ENCODE measurements at places on chromosomes 16 and 17.

GRCh38 chr17:57154921-57155320 lies 69.9 kb downstream of the AKAP1 start:
- H3K36me3 ChIP-seq, result no peaks in the 10 kb centered on the region
- no peak for DNase-seq
- H3K4me3 ChIP-seq, result no peak overlapping the region
- H3K4me1 ChIP-seq, result no peaks in the 10 kb centered on the region

DNA sequence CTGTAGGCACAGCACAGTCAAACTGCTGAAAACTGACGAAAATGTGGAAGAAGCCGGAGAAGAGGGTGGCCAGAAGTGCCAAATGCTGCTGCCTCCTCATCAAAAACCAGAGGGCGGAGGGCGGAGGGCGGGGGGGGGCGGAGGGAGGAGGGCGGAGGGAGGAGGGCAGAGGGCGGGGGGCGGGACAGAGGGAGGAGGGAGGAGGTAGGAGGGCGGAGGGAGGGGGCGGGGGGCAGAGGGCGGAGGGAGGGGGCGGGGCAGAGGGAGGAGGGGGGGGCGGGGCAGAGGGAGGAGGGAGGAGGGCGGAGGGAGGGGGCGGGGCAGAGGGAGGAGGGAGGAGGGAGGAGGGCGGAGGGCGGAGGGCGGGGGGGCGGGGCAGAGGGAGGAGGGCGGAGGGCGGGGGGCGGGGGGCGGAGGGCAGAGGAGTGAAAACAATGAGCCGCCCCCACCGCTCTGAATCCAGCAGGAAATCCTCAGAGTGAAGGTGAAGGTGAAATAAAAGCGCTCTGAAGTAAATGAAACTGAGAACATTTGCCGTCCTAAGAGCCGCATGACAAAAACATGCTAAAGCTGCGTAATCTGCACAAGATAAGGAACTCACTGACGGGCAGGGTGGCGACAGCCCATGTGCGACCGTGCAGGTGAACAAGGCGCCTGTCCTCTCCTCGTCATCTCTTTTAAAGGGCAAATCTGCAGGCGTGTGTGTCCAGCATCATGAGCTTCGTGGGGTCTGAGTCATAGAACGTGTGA lies 22.6 kb upstream of the CBFA2T3 start:
- peak overlapping the region; percentile 33 for H3K4me3 ChIP-seq
- DNase-seq, result no peak
- no peaks in the 10 kb centered on the region for H3K36me3 ChIP-seq
- peak overlapping the region; percentile 79 for H3K27ac ChIP-seq
- H3K27me3 ChIP-seq, result peaks cover 12% of the 10 kb centered on the region

- H3K36me3 ChIP-seq, result no peaks in the 10 kb centered on the region
- no peaks in the 10 kb centered on the region for H3K4me1 ChIP-seq
- H3K27me3 ChIP-seq, result peaks cover 11% of the 10 kb centered on the region
- H3K27ac ChIP-seq, result no peak overlapping the region
- no peak for DNase-seq
Measured at GRCh38 chr16:49454426-49455180, 81.0 kb downstream of the C16orf78 start.

DNA sequence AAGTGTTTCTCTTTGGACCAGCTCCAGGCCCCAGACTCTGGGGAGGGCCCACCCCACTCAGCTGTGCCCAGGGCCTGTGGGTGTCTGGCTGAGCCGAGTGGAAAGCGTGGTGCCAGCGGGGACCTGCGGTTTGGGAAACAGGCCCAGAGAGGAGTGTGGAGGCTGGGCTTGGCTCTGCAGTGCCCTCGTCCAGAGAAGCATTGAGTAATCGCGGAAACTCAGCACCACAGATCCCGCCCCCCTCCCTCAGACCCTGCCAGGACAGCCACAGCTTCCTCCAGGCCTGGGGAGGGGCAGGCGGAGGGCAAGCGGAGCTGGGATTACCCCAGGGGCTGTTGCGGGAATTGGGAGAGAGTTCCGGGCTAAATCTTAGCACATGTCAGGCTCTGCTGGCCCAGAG lies 14.6 kb upstream of the PITPNA start:
- H3K4me1 ChIP-seq, result peaks cover 6% of the 10 kb centered on the region
- no peak overlapping the region for H3K4me3 ChIP-seq
- H3K27me3 ChIP-seq, result peaks cover 3% of the 10 kb centered on the region
- no peak for DNase-seq
- no peaks in the 10 kb centered on the region for H3K36me3 ChIP-seq

DNA sequence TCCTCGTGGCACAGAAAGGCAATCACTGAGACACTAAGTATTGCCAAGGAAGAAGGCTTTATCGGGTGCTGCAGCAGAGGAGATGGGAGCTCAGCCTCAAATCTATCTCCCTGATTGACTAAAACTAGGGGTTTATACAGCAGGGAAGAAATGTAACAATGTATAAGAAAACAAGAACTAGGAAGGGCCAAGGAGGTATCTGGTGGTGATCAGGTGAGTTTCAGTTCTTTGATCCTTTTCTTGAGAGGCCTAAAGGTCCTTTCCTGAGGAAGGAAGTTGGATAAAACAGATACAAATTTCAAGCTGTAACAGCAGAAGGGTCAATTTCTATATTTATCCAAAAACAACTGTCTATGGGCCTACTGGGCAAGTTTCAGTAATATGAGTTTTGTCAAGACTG lies 212.4 kb downstream of the COPRS start:
- peaks cover 3% of the 10 kb centered on the region for H3K27me3 ChIP-seq
- H3K4me1 ChIP-seq, result no peaks in the 10 kb centered on the region
- DNase-seq, result no peak
- H3K36me3 ChIP-seq, result no peaks in the 10 kb centered on the region
- no peak overlapping the region for H3K27ac ChIP-seq

DNA sequence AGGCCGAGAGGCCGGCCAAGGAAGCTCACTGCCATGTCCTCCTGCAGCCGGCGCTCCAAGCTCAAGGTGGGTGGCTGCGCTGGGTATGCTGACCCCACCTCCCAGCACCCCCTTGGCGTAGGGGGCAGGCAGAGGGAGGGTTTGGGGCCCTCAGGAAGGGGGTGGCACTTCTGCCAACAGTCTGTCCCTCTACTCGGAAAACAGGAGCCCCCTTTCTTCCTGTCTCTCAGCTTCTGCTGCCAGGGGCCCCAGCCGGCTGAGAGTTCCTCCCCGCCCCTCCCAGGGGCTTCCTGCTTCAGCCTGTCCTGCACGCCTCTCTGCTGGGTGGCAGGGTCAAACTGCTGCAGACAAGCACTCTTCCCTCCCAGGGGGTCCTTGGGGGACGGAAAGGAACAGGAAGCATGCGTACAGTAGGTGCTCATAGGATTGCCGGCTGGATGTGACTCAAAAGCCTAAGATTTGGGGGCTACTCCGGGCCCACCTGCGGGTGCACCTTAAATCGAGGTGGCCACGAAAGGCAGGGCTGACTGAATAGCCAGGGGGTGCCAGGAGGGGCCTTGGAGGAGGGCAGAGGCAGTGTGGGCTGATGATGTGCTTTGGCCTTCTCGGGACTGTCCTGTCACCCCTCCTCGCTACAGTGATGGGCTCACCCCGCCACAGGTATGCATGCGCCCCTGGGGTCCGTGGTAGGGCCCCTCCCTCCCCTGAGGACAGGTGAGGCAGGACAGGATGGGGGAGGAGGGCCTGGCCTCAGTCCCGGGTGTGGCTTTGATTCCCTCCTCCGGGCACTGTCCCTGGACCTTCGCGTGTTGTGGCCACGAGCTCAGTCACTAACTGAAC lies 4.0 kb downstream of the CBX2 start:
- H3K4me1 ChIP-seq, result peaks cover 6% of the 10 kb centered on the region
- H3K4me3 ChIP-seq, result no peak overlapping the region
- H3K27ac ChIP-seq, result no peak overlapping the region
- no peak for DNase-seq

DNA sequence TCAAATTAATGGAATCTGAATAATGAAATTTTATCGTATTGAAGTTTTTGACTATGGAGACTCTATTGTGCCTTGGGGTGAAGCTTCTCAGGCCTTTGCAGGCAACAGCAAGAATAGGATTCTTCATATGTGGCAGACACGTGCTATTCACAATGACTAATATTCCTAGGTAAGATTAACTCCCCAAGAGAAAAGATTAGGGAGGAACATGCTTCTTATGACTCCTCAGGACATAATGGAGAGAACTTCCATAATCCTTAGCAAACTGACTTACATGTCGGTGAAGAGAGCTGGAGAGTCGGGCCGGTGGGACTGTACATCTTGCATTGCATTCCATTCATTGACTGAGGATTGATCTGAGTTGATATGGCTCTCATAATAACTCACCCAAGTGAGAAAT lies 48.9 kb upstream of the CORO6 start:
- H3K27me3 ChIP-seq, result no peaks in the 10 kb centered on the region
- H3K4me3 ChIP-seq, result no peak overlapping the region
- no peak overlapping the region for H3K27ac ChIP-seq
- peaks cover 35% of the 10 kb centered on the region for H3K4me1 ChIP-seq

DNA sequence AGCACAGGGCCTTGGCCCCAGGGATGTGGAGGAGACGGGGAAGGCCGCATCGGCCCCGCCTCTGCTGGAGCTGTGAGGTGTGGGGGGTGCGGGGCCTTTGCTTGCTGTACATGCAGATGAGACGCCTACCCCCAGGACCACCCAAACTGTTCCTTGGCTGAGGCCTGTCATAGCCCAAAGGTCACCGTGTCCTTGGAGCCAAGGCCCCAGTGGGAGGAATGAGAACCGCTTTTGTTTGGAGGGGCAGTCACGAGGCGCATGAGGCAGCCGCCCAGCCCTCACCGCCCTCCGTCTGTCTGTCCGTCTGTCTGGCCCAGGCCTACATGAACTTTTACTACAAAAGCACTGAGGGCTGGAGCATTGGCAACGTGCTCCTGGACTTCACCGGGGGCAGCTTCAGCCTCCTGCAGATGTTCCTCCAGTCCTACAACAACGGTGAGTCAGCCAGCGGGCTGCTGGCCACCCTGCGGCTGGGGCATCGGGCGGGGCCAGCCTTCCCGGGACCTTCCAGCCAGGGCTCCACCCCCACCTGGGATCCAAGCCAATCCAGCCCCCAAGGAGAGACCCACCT lies 8.8 kb downstream of the TAX1BP3 start:
- H3K36me3 ChIP-seq, result peaks cover 3% of the 10 kb centered on the region
- H3K4me1 ChIP-seq, result no peaks in the 10 kb centered on the region
- no peak overlapping the region for H3K27ac ChIP-seq
- DNase-seq, result no peak
- no peak overlapping the region for H3K4me3 ChIP-seq
- no peaks in the 10 kb centered on the region for H3K27me3 ChIP-seq

- H3K4me1 ChIP-seq, result peaks cover 12% of the 10 kb centered on the region
- peak overlapping the region; percentile 81 for H3K4me3 ChIP-seq
- no peak overlapping the region for H3K27ac ChIP-seq
- H3K36me3 ChIP-seq, result no peaks in the 10 kb centered on the region
Measured at GRCh38 chr17:8015957-8016631, 13.7 kb downstream of the GUCY2D start.

DNA sequence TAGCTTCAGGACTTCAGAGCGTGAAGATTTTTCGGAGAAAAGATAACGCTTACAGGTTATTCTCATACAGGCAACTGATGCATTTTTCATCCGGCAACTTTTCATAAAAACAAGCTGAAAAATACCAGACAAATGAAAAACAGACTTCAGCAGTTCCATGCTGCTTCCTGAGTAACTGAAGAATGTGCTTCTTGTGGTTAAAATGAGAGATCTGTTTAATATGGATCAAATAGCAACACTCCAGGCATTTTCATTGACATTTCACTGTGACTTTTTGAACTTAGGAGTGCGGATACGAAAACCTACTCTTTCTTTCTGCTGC lies 705 bp upstream of the PITPNC1 start:
- H3K4me3 ChIP-seq, result peak overlapping the region; percentile 85
- DNase-seq, result no peak
- peak overlapping the region; percentile 82 for H3K27ac ChIP-seq
- peaks cover 1% of the 10 kb centered on the region for H3K36me3 ChIP-seq
- H3K27me3 ChIP-seq, result peaks cover 2% of the 10 kb centered on the region

DNA sequence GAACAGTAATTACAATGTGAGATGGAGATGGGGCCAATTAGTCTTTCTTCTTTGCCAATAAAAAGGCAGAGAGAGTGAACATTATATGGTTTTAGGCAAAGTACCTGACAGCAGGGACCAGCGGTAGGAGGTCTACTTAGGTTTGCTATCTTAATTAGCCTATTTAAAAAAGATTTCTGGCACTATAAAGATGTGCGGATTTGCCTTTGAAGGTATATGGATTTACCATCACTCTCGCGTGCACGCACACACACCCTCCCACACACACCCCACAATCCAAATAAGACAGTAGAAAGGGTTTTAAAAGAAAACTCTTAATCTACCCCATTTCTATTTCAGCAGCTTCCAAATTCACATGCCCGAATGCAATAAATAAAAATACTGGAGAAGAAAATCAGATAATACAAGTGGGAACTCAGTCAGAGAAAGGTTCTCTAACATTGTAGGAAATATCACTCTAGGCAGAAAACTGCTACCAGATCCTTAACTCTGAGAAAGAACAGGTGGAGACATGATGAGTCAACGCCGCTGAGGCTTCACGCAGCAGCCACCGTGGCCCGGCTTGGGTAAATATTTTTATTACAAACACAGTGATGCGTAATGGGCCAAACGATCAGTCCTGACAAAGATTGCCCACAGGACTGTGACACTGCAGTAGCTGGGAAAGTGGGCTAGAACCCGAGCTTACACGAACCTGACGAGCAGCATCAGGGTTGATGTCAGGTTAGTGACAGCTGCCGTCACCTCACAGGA lies 66.6 kb upstream of the AXIN2 start:
- no peak overlapping the region for H3K4me3 ChIP-seq
- no peaks in the 10 kb centered on the region for H3K4me1 ChIP-seq
- H3K27ac ChIP-seq, result no peak overlapping the region
- no peaks in the 10 kb centered on the region for H3K27me3 ChIP-seq
- H3K36me3 ChIP-seq, result no peaks in the 10 kb centered on the region

DNA sequence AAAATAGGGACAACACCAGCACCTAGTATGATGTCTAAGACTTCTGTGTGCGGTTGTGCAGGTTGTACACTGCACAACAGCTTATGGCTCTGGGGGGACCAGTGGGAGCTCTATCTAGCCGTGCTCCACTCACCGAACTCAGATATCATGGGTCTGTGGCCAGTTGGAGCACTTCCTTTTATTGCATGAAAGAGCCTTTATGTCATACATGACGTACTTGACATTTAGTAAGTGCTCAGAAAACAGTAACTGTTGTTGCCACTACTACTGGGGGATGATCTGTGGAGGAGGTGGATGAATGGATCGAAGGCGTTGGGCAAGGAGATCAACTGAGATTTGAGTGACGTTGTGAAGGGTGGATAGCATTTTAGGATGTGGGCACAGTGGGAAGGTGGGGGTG lies 368.8 kb downstream of the SNX29 start:
- H3K27me3 ChIP-seq, result no peaks in the 10 kb centered on the region
- H3K36me3 ChIP-seq, result no peaks in the 10 kb centered on the region
- no peak overlapping the region for H3K4me3 ChIP-seq
- no peak for DNase-seq
- no peak overlapping the region for H3K27ac ChIP-seq
- H3K4me1 ChIP-seq, result no peaks in the 10 kb centered on the region

- no peak for DNase-seq
- H3K36me3 ChIP-seq, result no peaks in the 10 kb centered on the region
- H3K4me1 ChIP-seq, result no peaks in the 10 kb centered on the region
- no peak overlapping the region for H3K4me3 ChIP-seq
- H3K27me3 ChIP-seq, result peaks cover 7% of the 10 kb centered on the region
Measured at GRCh38 chr17:79915850-79916430, 76.7 kb upstream of the CBX4 start.

All from activated T-helper 1 cell treated with anti-CD3 and anti-CD28 coated beads, Interleukin-12 subunit alpha, Interleukin-12 subunit beta, Interleukin-2, Interleukin-4 antibody, amounts not matched to agents 30 ng/mL and 10 ng/mL and 1 ng/mL, durations not matched to agents 14 hours and 24 hours and 36 hours (primary cell).